Glutamatergic neuron (in vitro differentiated cells): ENCODE measurements at places on chromosomes 2 and 18.

DNA sequence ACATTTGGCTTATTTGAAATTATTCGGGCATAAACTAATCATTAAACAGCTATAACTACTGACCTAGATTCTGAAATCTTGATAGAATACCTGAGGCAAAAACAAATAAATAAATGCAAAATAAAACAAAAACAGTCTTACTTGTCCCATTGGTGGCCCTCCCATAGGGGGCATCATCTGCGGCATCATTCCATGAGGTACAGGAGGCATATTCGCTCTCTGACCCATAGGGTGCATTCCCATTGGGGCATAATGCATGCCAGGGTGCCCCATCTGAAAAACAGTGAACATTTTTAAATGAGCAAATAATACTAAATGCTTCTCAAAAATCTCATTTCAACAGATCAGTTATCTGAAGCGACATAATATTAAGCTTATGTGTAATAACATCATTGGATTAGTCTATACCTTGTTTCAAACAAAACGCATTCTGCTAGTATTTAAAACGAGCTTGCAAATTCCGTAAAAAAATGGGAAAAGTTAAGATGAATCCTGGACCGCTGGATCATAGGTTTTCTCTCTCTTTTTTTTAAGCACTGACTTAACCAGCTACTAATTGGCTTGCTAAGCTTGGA, 1.3 kb downstream of the PRPF40A start:
- peak; percentile 56 for DNase-seq

DNA sequence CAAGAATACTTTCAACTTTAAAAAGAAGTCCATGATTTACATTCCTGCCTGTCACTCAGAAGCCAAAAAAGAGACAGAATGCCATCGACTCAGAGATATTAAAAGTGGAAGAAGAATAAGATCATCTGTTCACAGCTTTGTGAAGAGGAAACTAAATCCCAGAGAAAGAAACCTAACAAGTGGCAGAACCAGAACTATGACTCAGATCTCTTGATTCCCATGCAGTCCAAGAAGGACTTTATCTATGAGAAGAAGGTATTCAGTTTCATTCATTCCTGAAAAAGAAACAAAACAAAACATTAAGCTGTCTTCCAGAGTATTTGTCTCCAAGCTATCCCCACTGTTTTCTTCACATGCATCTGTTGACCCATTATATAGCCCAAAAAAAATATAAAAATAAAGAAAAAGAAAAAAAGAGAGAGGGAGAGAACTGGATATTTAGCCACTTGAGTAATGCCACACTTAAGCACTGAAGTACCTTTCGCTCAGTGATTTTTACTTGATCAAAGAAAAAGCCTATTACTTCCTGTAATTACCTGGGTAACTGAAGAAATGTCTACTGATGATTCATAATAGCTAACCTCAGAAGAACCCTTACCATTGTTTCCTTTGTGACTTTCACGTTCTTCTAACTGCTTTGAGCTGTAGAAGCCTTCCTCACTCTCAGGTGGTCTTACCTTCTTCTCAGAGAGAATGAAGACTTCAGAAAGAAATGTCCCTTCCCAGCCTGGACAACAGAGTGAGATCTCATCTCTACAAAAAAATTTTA, 17.7 kb upstream of the AKAIN1 start:
- DNase-seq = no peak

DNA sequence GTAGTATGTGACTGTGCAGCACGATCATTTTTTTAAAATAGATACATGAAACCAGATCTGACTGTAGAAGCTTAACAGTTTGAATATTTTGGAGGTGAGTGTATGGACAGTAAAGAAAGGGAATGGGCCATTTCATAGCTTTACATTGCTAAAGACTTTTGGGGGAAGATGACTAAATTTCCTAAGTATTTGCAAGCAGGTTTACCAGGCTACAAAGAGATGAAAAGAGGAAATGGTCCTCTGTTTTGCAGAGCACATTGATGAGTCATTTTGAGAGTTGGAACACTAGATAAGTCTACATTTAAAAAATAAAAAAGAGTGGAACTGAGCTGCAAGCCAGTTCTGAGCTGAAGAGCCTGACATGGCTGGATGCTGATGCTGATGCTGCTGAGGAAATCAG, 115.7 kb upstream of the LRATD1 start:
- DNase-seq = no peak

DNA sequence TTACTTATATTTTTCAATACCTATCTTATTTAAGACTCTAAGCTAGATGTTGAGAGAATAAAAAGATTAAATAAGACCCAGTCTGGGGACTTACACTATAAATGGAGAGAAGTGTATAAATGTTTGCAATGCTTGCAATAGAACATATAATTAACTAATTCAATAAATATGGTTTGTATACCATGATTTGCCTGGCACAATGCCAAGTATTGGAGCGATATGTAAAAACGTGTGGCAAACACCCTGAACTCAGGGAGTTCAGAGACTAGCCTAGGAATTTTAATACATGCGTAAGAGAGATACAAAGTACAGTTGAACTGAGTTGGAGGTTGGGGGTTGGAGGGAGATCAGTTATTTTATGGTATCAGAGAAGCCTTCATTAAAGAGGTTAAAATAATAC, 251.8 kb upstream of the DDX18 start:
- DNase-seq = no peak

- no peak for DNase-seq
Observed at GRCh38 chr2:101337877-101338276, 29.4 kb upstream of the RNF149 start.

GRCh38 chr2:15965564-15966019, 25.2 kb downstream of the MYCN start:
- no peak for DNase-seq

- DNase-seq = no peak
Observed at GRCh38 chr2:20579866-20580265, 71.0 kb downstream of the HS1BP3 start.

DNA sequence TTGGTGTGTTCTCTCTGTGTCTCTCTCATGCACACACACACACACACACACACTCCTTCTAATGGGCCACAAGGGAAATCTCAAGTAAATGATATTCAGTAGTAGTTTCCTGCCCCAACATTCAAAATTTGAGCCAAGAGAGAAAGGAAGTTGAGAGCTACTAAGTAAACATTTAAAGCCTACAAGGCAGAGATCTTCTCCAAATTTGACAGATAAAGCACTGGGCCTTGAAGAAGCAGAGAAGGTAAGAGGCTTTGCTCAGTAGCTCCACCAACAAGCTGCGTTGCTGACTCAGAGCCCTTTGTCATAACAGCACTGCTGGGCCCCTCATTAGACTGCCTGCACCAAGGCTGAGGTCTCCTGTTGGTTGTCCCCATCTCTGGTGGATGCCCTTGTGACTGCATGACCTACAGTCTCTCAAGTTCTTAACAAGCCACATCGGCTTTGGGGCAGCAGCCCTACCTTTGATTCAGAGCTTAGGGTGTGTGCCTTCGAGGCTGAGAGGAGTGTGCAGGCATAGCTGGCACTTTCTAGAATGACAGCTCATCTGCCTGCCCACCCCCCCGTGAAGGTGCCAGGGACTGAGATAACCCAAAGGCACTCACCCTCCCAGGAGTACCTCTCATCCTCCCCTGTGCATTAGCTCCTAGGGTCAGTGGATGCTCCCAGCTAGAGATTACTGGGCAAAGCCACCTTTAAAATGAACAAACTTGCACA, 32.3 kb upstream of the NEB start:
- no peak for DNase-seq

- DNase-seq = no peak
Observed at GRCh38 chr2:145207884-145208283, 688.0 kb upstream of the ZEB2 start.

GRCh38 chr2:46198164-46198883, 98.9 kb upstream of the EPAS1 start:
- no peak for DNase-seq
